ENCODE measurements at places on chromosomes 6 and 20.

DNA sequence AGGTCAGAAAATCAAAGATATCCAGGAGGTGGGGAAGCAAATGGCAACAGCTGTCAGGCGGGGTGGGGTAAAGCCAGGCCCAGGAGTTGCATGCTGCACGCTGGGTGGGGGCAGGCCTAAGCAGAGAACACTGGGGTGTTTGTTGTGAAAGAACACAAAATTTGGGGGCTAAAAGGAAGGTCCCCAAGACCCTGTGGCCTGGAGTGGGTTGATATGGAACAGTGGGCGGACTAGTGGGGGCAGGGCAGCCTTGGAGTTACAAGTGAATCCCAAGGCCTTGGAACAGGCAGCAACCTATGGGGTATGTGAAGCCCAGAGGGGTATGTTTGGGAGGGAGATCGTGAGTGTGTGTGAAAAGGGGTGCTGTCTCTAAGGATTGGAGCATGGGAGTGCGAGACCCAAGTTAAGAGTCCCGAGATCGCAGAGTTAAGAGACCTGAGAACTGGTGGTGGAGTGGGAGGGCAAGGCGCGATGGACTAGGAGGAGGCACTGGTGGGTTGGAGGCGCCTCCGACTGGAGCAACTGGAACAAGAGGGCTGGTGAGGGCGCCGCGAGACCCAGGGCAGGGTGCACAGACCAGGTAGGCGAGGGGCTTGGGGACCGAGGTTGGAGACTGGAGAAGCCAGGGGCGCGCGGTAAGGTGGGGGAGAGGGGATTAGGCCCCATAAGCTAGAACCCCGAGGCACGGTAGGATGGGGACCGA, 658 bp downstream of the CUL7 start:
- no peak for DNase-seq

- DNase-seq: no peak
Measured at GRCh38 chr6:89047473-89047872, 33.1 kb upstream of the PNRC1 start.

- no peak for DNase-seq
Measured at GRCh38 chr20:4306206-4306605, 290.8 kb upstream of the RNF24 start.

DNA sequence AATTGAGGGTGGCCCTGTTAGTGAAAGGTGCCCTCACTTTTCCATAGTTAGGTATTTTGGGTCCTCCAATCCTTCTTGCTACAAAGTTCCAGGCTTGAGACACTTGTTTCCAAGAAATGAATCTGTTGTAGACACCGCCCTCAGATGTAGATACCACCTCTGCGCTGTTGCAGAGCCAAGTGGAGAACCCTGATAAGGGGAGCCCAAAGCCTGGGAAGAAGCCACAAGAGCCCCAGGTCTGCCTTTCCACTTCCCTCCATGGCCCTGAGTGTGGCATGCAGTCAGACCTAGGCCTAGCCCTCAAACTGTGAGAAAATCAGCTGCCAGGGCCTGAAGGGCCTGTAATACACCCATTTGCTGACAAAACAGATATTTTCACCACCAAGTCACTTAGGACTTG, 37.1 kb downstream of the DTD1 start:
- no peak for DNase-seq

DNA sequence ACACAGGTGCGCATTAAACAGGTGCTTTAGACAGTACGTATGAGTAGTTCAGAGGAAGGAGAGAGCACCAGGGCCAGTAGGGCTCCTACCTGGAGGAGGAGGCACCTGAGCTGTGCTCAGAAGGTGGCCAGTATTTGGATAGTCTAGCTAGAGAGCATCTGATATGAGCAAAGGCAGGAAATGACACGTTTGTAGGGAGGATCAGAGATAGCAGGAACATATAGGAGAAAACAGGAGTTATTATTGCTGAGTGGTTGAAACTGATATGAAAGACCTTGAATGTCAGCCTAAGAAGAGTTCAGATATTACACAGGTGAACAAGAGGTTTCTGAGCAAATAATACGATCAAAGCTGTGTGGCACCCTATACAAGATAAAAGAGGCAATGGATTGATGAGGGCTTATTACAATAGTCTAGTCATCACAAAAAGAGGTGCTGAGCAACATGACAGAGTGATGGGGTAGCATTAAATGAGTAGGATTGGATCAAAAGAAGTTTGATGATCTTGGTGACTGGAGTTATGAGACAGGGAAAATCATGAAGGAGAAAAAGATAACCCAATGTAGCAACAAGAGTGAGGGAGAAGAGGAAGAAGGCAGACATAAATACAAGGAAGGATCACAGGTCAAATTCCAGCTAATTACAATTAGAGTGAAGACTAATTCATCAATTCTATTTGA, 69.8 kb upstream of the HIVEP1 start:
- DNase-seq: no peak

DNA sequence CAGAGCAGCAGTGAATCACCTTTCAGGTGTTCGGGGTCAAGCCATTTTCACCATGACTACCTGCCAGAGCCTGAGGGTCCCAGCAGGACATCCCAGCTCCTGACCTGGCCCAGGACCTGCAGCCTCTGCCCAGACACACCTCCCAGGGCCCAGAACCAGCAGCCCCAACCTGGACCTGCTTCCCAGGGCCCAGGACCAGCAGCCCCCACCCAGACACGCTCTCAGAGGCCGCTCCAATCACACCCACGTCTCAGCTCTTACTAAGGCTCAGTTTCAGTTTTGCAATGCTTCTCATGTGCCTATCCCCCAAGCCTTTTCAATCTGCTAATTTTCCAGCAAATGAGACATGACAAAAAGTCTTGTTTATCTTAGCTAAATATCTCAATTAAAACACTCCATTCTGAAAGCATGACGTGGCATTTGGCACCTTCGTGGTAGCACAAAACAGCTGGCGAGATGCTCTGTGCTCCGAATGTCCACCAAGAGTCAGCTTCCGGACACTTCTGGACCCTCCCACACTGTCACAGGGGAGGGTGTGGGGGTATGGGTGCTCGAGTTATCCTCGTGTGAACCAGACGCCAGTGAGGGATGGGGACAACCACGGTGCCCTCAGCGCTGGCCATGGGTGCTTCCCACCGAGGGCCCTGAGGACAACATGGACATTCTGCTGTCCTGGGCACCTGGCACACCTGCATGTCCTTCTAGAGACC, 253.2 kb downstream of the DLL1 start:
- no peak for DNase-seq

DNA sequence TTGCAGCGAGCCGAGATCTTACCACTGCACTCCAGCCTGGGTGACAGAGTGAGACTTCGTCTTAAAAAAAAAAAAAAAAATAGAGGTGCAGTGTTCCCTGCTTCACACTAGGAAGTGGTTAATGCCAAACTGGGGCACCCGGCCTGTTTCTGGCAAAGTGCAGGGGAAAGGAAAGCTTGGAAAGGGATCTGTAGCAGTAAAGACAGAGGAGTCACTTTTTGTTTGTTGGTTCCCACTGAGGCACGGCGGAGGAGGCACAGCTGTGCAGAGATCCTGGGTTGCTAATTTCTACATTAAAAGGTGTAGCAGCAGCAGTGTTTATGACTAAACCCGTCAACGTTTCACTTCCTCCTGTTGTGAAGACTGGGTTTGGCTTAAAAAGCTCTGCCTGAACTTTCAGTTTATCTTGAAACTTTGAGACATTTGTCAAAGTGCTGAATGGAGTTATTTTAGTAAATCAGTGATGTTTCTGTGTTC, 125.6 kb downstream of the CARMIL1 start:
- no peak for DNase-seq

- no peak for DNase-seq
Measured at GRCh38 chr20:49282584-49283171, 4.8 kb upstream of the ZNFX1 start.

All from GM04504 (cell line).